ENCODE measurements at places on chromosomes 7 and 10. TPM values are rescaled to one million over a fixed set of nuclear protein-coding genes. Genes with fewer than 3 reads are reported as not detected.

DNA sequence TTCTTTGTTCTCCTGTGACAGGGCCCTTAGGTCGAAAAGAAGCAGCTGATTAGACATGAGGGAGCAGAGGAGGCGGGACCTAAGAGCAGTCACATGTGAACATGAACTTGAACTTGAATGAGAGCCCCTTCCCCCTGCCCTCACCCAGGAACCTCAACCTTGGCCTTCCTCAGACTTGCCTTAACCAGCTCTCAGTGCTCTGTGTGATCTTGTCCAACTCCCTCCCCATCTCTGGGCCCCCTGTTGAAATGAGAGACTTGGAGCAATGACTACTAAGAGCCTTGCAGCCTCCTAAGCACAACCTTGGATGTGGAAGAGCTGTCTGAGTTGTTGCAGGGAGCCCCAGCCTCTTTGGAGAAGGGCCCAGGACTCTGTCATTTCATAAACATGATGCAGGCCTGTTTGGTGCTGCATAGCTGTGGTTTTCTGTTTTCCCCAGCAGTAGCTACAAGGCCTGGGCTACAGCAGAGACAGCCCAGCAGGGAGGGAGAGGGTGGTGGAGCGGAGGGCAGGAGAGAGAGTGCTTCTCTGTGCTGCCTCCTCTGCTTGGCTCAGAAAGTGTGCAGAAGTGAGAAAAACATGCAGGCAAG, 123.9 kb upstream of the ZMIZ1 start:
- no peak for DNase-seq

Gene PLA2G12B
- not detected for total RNA-seq

DNA sequence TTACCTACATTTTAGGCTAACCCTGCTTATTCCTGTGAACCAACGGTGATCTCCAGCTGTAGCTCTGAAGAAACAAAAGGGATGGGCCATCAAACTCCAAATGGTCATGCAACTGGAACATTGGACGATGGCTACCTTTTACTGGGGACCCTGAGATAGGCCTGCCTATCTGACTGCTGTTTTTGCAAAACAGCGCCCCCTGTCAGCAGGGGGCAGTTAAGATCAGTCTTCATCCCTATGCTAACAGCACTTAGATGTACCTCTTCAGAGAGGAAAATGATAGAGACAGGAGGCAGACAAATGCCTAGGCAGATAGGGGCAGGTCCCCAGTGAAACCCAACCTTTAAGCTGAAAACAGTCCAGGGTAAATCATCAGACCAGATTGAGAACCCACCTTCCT, 1085.4 kb upstream of the SORCS1 start:
- no peak for DNase-seq

GRCh38 chr7:73730485-73730884, 8.1 kb downstream of the ABHD11 start:
- DNase-seq, result no peak

Gene ADAP1
- total RNA-seq, result 0.46 TPM

- no peak for DNase-seq
Observed at GRCh38 chr7:128458956-128459355, 3.3 kb downstream of the HILPDA start.

DNA sequence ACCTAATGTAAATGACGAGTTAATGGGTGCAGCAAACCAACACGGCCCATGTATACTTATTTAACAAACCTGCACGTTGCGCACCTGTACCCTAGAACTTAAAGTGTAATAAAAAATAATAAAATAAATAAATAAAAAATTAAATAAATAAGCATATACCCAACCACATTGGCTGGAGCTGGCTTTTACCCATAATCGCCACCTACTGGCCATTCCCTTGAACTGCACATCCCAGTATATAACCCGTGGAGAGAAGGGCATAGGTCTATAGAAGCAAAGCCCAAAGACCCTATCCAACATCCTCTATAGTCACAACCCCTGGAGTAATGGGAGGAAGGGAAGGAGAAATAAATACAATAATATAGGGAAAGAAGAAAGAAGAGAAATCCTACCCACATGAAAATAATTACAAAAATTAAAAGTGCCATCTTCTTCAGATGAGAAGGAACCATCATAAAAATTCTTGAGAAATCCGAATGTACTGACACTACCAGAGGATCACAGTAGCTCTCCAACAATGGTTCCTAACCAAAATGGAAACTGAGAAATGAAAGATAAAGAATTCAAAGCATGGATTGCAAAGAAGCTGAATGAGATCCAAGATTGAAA, 65.6 kb downstream of the TWIST1 start:
- DNase-seq, result peak; percentile 42

GRCh38 chr10:119518176-119518575, 24.3 kb downstream of the RGS10 start:
- no peak for DNase-seq

GRCh38 chr7:117555260-117555659, 75.4 kb downstream of the CFTR start:
- no peak for DNase-seq

Gene PRF1
- not detected for total RNA-seq

Gene TBX20
- not detected for total RNA-seq

- peak; percentile 58 for DNase-seq
Observed at GRCh38 chr10:52232561-52233350, 81.3 kb upstream of the DKK1 start.

GRCh38 chr10:51508156-51508555, 191.2 kb downstream of the CSTF2T start:
- DNase-seq, result no peak

Gene DRGX
- total RNA-seq, result not detected

- no peak for DNase-seq
Observed at GRCh38 chr10:123958241-123958640, 66.6 kb upstream of the CPXM2 start.

DNA sequence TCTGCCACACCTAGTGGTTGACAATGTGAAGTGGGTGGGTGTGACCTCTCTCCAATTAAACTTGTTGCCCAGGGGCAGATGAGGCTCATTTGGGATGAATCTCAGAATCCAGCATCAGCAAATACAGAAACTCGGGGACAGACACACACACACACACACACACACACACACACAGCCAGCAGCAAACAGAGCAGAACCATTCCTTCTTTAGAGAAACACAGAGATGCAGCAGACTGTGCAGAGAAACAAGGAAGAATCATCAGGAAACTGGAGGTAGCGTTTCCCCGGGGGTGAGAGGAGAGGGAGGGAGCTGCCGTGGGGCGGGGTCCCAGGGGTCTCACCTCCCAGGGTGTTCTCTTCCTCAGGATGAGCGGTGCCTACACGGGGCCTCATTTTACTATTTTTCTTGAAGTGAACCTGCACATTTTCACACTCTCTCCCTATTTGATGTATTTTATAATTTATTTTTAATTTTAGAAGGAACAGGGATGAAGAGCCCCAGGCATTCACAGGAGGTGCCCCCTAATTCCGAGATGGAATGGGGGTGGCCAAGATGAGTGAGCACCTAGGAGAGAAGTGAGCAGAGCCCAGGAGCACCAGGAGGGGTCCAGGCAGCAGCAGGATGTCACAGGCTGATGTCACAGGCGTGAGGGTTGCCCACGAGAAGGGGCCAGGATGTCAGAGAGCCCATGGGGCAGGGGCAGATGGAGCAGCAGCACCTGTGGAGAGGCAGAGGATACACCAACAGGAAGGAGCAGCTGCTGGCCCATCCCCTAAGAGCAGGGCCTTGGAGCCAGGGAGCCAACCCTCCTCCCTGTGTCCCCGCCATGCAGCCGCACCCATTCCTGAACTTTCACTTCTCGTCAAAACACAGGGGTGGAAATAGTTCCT, 85.3 kb upstream of the PPP2R2D start:
- DNase-seq, result no peak

Gene CFAP69
- 4.4 TPM for total RNA-seq

Gene CNPY1
- not detected for total RNA-seq

DNA sequence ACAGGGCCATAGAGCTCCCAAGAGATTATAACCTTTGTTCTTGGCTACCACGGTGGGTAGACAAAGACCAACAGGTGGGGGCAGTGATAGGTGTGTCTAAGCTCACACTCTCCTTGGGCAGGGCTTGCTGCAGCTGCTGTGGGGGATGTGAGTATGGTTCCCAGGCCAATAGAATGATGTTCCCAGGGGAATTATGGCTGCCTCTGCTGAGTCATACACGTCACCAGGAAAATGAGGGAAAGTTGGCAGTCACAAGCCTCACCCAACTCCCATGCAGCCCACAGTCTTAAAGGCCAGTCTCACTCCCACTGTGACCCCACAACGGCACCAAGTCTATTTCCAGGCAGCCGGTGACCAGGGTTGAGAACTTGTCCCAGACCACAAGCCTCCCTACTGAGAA, 453.4 kb upstream of the PODXL start:
- no peak for DNase-seq

- DNase-seq, result no peak
Observed at GRCh38 chr7:136655414-136655813, 213.0 kb upstream of the CHRM2 start.

Gene GIMAP6
- total RNA-seq, result 87.8 TPM

Gene CYP2C19
- not detected for total RNA-seq

- DNase-seq, result peak; percentile 26
Observed at GRCh38 chr7:27173511-27173955, 587 bp downstream of the HOXA10 start.

Gene CYP3A4
- not detected for total RNA-seq

- DNase-seq, result no peak
Observed at GRCh38 chr10:79380125-79380945, 33.1 kb downstream of the PPIF start.

GRCh38 chr10:73902351-73902750, 8.6 kb upstream of the PLAU start:
- no peak for DNase-seq

GRCh38 chr7:11779864-11780674, 51.9 kb downstream of the THSD7A start:
- DNase-seq, result no peak

Gene SPDYE5
- total RNA-seq, result 0.16 TPM

GRCh38 chr7:41047789-41048191, 655.1 kb downstream of the INHBA start:
- no peak for DNase-seq

Gene EN2
- not detected for total RNA-seq

- no peak for DNase-seq
Observed at GRCh38 chr10:133276435-133277201, at the start of gene ADAM8. ADAM8 (minus strand) TSS chr10:133276868; CDS start chr10:133276817, 51 bp downstream.

DNA sequence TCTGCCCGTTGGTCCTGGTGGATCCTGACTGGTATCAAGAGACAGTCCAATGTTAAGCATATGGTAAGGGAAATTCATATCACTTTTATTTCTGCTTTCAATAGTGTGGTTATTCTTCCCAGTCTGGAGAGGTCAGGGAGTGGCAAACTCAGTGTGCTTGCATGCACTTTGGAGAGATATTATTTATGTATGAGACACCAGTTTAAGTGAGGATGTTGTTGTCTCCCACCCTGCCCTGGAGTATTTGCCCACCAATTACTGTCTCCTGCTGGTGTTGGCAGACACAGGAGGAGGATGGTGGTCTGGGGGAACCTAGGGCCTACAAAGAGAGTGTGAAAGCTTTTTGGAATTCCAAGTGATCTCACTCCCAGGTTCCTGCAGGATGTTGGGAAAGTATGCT, 59.7 kb downstream of the OR13A1 start:
- no peak for DNase-seq

DNA sequence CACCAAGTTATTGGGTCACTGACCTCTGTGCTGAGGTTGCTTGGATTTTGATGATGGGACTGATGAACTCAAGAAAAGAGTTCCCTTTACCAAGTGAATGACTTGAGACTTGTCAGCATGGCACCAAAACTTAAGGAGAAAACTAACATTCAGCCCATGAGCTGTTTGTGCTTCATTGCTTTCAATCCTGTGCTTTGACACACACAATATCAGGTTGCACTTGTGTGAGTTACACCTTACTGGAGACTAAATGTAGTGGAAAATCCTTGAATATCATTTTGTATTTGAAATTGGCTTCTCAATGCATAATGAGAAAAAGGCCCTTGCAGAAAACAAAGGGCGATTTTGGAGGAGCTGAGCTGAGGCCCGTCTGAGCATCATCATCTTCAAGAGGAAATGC, 2.7 kb downstream of the BAG3 start:
- no peak for DNase-seq

Gene OR2A7
- total RNA-seq, result 0.21 TPM

DNA sequence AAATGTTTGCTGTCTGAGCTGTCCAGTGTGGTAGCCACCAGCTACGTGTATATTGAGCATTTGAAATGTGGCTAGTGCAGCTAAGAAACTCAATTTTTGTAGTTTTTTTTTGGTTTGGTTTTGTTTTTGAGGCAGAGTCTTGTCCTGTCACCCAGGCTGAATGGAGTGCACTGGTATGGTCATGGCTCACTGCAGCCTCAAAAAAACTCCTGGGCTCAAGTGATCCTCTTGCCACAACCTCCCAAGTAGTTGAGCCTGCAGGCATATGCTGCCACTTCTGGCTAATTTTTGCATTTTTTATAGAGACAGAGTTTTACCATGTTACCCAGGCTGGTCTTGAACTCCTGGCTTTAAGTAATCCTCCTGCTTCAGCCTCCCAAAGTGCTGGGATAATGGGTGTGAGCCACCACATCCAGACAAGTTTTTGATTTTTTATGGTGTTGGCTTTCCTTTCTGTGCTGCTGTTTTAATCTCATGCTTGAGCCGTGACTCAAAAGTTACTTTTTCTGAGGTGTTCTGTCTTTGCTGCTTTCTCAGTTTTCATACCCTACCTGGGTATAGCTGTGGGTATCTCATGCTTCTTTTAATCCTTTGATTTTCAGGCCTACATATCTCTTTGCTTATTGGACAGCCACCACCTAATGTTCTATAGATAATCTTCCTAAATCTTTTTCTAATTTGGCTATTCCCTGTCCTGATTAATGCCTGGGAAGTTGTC, 16.0 kb downstream of the WAC start:
- no peak for DNase-seq

Gene UCN3
- total RNA-seq, result not detected

GRCh38 chr10:283916-284356, 148.7 kb downstream of the ZMYND11 start:
- no peak for DNase-seq

GRCh38 chr10:122154031-122154544, 117.0 kb upstream of the BTBD16 start:
- no peak for DNase-seq

GRCh38 chr10:119406601-119407253, 135.8 kb downstream of the RGS10 start:
- DNase-seq, result no peak

- no peak for DNase-seq
Observed at GRCh38 chr7:99372275-99373090, 2.0 kb upstream of the ARPC1B start.

DNA sequence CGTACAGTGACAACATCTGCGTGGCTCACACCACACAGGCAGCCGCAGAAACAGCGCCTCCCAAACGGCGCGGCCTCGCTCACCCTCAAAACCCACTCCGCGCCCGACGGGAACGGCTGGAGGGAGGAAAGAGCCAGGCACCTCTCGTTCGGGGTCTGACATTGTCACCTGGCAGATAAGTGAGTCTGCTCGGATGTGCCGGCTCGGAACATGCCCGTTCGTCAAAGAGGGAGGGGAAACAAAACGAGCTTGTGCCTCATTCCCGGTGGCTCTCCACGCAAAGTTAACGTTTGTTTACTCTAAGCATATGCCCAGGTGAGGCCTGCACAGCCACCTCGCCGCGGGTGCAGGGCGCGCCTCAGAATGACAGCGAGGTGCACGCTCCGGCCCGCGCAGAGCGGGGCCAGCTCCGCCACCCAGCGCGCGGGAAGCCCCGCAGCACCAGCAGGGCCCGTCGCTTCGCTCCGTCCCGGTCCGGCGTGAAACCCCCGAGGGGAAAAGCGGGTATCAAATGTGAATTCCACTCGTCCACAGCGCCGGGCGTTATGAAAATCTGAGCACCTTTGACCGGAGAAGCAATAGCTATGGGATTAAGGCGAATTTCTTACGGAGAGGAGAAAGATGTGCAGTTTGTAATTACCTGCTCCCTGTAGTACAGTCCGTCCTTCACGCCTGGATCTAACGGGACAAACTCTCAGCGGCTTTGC, 13.1 kb downstream of the CNPY1 start:
- DNase-seq, result no peak

- no peak for DNase-seq
Observed at GRCh38 chr10:48924988-48925387, 14.7 kb downstream of the LRRC18 start.

Gene FZD1
- 3.2 TPM for total RNA-seq
